Stimulated activated CD8-positive, alpha-beta memory T cell treated with anti-CD3 and anti-CD28 coated beads, Interleukin-2, amount 100 ng/mL, for 48 hours (primary cell): ENCODE measurements at places on chromosomes 12 and 14.

DNA sequence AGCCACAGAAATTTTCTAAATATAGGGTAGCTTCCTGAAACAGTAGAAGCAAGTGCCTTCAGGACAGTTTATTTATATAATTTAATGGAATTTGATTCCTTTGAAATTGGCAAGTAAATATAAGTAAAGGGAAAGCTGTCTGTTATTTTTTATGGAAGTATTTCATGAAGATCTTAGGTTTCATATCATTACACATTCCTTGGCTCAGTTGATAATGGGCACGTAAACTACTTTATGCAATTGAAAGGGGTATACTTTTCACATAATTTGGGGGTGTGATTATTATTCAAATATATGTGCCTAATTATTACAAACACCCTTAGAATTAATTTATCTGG lies 71.1 kb upstream of the RAP1B start:
- DNase-seq = no peak

- DNase-seq = no peak
Measured at GRCh38 chr12:132071040-132071810, 72.9 kb downstream of the DDX51 start.

DNA sequence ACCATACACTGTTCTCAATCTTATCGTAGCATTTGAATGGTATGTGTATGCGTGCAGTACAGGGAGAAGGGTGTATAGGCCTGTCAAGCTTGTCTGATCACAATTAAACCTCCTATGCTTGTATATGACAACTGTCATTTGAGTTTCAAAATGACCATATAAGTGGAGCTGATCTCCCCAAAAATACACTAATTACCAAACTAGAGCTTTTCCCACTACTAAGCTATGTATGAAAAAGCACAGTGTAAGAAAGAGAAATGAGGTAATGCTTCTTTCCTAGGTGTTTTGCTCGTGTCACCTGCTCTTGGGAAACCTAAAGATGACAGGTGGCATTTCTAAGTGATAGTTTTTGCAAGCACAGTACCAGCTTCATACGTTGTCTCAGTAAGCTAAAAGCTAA lies 1.1 kb upstream of the STK38L start:
- DNase-seq = no peak

- DNase-seq = peak; percentile 94
Measured at GRCh38 chr14:52706724-52707706, at the start of gene PSMC6. TSS of gene PSMC6 (plus strand) at chr14:52707200. CDS start at chr14:52707220, 20 bp downstream.

DNA sequence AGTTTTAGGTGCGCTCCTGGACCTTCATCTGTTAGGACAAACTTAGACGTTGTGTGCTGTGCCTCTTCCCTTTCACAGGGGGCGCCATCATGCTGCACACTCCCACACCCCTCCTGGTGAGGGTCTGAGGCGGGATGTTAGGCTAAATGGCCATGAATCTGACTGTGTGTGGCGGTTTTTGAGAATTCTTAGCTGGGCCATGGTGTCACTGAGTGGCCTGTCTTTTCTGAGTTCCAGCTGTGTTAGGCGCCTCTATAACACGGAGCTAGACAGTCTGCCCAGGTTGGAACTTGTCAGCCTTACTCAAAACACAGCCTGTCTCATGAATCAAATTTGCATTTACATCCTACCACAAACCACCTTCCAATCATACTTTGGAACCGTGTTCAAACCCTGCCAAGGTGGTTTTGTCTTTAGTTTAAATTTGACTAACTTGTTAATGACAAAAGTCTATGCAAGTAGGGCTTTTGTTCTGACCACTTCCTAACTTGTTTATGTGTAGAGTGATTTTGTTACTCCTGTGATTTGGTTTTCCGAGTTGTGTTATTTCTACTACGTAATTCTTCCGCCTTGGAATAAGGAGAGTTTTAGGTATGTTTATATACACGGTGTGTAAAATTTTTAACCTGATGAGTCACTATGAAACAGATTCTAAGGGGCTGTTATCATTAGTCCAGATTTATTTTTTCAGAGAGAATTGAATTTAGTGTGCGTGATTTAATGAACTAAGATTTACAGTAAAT lies 19.6 kb downstream of the ACVR1B start:
- DNase-seq = no peak

- no peak for DNase-seq
Measured at GRCh38 chr14:69059658-69060623, 80.8 kb upstream of the ACTN1 start.
